ENCODE measurements at places on chromosomes 1 and 21.
A peak's percentile ranks its signal among the peaks of the same experiment; 100 is the strongest.

DNA sequence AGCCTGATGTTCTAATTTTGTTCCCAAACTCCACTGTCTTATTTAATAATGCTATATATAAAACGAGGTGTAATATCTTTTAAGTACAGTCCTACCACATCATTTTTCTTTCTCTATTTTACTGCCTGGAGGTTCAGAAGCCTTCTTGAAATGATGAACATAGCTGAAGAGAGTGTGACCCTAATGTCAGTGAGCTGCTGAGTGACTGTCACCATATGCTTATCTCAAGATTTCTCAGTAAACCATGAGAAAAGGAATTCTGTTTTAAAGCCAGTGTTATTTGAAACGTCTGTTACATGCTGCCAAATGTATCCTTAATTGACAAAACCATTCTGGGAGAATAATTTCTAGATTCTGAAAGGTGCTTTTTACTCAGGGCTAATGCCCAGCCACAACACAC is 503.5 kb upstream of the TMPRSS15 start:
- no peak for DNase-seq

GRCh38 chr1:66940981-66941380 is 16.2 kb downstream of the MIER1 start:
- DNase-seq, result no peak

- peak; percentile 32 for DNase-seq
Measured at GRCh38 chr1:199821029-199821779, 206.3 kb upstream of the NR5A2 start.

DNA sequence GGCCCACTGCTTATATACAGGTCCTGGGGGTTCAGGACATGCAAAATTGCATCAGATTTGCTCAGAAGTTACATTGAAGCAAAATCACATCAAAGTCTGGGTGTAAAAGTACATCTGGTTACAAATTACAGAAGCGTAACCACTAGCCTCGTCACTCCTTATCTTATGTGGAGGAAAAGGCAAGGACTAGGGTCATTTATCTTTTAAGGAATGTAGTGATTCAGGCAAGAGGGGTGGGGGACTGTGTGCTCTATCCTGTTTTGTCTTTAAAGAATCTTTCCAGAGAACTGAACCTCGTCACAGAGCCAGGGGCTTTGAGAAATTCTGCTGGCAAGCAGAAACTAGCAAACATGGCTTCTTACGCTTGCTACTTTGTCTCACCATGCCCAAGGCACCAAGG is 61.1 kb upstream of the RAB4A start:
- no peak for DNase-seq

DNA sequence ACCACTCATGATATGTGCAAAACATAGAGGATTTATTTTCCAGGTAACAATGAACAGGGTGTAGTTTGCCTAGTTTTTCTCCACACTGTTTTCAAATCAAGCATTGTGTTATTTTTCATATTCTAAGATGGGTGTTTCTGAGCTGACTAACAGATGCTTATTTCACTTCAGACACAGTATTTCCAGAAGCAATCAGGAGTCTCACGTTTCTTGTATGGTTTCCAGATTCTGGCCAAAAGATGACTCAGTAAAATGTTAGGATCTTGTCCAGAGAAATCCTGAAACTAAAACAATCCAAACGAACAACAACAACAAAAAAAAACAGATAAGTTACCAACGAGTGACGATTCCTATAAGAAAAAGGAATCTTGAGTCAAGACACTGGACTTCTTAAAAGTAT is 5.3 kb downstream of the UTS2 start:
- no peak for DNase-seq

- DNase-seq, result no peak
Measured at GRCh38 chr1:166235728-166236127, 68.9 kb upstream of the FAM78B start.

- DNase-seq, result no peak
Measured at GRCh38 chr1:71074681-71075080, 6.2 kb downstream of the ZRANB2 start.

- no peak for DNase-seq
Measured at GRCh38 chr1:200628223-200628881, 7.8 kb upstream of the KIF14 start.

- no peak for DNase-seq
Measured at GRCh38 chr1:10651793-10652192, 144.7 kb downstream of the CASZ1 start.

- DNase-seq, result no peak
Measured at GRCh38 chr1:171427852-171428471, 57.4 kb upstream of the PRRC2C start.

- no peak for DNase-seq
Measured at GRCh38 chr21:38402795-38403194, 95.5 kb downstream of the ERG start.

GRCh38 chr1:246888522-246888921 is 43.2 kb downstream of the AHCTF1 start:
- DNase-seq, result no peak

- DNase-seq, result peak; percentile 32
Measured at GRCh38 chr1:236141447-236142252, 689 bp upstream of the GPR137B start.

DNA sequence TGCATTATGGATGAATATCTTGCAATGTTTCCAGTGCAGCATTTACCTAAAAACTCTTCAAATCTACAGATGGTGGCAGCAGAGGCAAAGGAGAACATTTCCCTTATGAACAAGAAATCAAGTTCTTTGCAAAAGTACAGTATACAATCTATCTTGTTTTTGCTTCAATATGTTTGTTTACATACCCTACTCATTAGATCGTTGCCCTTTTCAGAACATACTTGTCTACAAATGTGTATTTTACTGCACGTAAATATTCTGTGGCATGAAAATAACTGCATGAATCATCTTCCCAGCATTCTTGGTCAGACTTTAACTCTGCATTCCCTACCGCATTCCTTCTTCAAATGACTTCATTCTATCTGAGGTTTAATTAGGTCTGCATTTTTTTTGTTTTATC is 212.7 kb downstream of the ZP4 start:
- DNase-seq, result no peak

DNA sequence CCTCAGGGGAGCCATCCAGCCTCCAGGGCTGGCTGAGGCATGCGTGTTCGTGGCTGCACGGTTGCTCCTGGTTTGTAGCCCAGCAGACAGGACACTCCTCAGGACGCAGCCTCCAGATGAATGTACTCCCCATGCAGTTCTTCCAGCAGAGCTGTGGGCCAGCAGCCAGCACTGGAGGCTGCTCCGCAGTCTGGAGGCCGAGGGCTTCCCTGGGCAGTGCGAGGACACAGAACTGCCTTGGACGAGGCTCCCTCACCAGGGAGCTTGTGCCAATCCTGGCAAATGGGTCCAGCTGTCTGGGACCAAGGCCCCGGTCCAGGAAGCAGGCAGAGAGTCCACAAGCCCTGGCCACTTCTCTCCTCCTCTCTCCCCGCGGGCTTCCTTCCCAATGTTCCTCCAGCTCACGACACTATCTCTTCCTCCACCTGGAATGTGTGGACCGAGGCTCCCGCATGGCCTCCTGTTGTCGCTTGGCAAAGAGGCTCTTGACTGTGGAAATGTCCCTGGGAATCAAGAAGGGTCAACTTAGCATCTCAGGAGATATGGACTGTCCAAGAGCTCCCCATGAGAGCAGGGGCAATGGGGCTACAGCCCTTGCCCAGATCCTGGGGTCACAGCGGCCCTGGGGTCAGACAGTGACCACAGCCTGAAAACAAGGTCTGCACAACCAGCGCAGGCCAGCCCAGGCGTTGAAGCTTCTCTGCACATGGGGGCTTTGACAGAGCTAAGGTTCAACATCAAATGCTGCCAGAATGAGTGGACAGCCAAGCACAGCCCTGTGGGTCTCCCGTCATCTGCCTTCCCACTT is 5.3 kb downstream of the EDN2 start:
- no peak for DNase-seq

DNA sequence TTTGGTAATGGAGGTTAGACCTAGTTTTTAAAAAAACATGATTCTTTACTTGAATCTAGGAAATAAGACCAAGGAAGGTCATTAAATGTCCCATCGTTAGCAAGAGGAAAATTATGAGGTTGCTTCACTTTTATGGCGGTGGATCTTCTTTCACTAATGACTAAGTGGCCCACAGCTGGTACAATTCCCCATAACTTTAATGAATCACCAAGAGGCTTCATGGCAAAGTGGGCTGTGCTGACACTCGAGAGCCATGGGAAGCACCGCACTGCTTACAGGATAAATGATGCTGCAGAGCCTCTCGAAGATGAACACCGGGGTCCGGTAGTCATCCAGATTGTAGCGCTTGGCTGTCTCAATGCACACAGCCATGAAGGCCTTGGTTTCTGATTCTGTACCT is 108.8 kb downstream of the UBR4 start:
- DNase-seq, result no peak

- DNase-seq, result no peak
Measured at GRCh38 chr21:46361176-46361575, 37.2 kb downstream of the PCNT start.

- DNase-seq, result no peak
Measured at GRCh38 chr1:208129060-208129459, 115.1 kb downstream of the PLXNA2 start.

GRCh38 chr1:97505816-97506215 is 415.0 kb downstream of the DPYD start:
- DNase-seq, result no peak

- no peak for DNase-seq
Measured at GRCh38 chr1:180145446-180145845, 9.2 kb upstream of the QSOX1 start.

DNA sequence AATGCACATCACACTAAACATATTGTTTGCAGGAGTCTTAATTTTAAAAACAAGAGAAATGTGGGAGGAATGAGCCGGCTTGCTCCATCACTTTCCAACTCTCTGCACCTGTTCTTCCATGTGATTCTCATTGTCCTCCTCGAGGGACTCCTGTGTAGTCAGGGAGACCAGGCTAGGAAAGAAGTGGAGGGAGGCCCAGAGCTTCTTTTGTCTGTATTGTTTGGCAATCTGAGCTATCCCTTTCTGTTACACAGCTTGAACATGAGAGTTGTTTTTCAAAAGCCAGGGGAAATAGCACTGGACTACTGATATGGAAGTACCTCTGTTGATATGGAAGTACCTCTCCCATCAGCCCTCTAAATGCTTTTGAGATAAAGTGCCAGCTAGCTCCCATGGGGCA is 18.8 kb upstream of the LRRC8D start:
- DNase-seq, result peak; percentile 81

GRCh38 chr1:154822717-154823116 is 47.4 kb downstream of the KCNN3 start:
- DNase-seq, result no peak

- DNase-seq, result no peak
Measured at GRCh38 chr1:109142260-109142659, 28.3 kb downstream of the ELAPOR1 start.

- DNase-seq, result no peak
Measured at GRCh38 chr1:247156787-247157232, 15.0 kb downstream of the ZNF124 start.

DNA sequence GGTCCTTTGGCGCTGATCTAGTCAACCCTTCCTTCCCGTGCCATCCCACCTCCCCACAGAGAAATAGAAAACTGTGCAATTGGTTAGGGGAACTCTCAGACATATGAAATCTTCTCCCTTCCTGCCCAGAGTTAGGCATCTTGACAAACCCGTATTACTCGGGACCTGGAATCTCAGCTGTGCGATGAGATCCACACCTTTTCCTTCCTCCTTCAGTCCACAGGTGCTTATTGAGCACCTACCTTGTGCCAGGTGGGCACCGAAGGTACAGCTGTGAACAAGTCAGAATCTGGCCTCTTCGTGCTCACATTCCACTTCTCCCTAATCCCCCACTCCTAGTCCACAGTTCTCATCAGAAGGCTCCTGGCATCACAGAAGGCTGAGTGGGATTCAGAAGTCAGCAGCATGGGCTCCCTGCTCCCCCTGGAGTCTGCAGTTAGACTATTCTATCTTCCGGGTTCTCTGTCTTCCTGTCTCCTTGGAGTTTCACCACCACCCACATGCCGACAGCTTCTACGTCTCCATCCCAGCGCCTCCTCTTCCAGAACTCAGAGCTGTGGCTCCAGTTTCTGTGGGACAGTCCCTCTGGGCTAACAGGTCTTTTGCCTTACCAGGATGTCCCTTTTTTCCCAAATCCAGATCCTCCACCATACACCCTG is 23.0 kb downstream of the KNCN start:
- no peak for DNase-seq
